ENCODE measurements at places on chromosomes 6 and 20. TPM values are rescaled to one million over a fixed set of nuclear protein-coding genes. Genes with fewer than 3 reads are reported as not detected.
A peak's percentile ranks its signal among the peaks of the same experiment; 100 is the strongest.

DNA sequence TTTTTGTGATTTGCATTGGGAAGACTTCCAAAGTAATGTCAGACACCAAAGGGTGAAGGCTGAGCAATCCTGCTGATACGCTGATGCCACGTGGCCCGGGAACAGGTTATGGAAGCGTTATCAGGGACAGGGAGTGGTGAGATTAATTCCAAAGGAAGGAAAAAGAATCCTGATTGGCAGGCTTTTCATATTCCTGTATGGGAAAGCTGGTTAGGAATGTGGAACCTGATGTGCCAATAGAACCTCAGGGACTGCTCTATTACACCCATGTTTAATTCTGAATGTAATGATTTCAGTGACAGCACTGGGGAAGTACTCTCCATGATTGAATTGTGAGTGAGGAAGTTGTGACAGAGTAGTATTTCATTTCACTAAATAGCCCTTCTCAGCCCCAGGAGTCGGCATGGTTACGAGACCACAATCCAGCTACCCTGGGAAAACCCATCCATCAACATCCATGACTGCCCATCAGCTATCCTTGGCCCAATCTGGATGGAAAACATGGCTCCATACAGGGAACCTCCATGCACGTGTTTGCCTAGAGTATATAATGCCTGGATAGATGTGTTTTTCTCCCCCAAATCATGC lies 49.4 kb downstream of the F13A1 start:
- H3K4me1 ChIP-seq = no peaks in the 10 kb centered on the region
- H3K27me3 ChIP-seq = peaks cover 18% of the 10 kb centered on the region
- DNase-seq = no peak

DNA sequence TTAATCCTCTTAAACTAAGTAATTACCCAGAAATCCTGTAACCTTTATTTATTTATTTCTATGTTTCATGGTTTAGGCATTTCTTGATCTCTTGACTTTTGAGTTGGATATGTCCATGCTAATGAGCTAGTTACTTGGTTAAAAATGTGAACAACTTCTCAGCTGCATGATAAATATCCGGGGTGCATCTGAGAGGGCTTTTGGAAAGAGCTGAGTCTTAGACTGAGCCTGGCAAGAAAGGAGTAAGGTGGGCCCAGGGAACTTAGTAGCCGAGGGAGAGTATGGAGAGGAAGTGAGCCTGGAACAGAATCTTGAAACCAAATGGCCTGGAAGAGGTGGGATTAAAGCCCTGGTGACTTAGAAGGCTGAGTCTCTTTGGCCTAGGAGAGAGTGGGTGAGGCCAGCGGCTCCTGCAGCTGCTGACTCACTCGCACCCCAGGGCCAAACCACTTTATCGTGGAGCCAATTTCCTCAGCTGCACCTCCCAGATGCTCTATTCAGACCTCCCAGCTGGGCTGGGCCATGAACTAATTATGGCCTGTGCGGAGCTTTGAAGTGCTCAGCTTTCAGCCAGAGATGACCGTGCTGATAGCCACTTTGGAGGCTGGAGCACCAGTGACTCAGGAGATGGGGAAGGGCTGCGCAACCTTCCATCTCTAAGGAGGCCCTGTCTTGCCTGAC lies 19.1 kb downstream of the TGM3 start:
- H3K4me3 ChIP-seq = no peak overlapping the region
- no peaks in the 10 kb centered on the region for H3K4me1 ChIP-seq
- H3K27ac ChIP-seq = no peak overlapping the region
- peak; percentile 24 for DNase-seq
- no peaks in the 10 kb centered on the region for H3K27me3 ChIP-seq

DNA sequence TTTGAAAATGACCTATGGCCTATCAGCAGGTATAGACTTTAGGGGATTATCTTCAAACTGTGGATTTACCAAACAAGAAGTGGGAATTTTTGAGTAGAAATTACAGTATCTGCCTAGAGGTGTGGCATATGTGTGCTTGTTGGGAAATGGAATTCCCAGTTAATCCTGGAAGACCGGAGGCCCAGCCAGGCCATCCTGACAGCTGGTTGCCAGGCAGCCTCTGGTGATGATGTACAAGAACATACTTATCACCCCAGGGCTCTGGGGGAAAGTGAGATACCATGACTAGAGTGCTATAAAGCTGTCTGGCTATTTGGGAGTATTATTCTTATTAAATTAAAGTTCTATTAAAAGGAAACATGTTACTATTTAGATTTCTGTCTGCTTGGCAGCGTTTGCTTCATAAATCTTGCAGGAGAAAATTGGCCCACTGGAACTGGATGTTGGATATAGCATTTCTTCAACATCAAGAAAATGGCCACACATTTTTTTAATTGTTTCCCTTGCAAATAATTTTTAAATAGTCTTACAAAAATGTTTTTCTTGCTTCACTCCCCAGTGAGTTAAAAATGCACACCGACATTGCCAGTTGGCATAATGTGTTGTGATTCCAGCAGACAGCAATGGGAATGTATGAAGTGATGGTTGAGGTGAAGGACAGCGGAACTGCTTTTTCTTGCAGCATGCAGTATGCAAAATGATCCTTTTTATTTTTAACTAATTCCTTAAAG lies 187.8 kb downstream of the MYLK4 start:
- H3K4me1 ChIP-seq = no peaks in the 10 kb centered on the region
- DNase-seq = no peak
- no peaks in the 10 kb centered on the region for H3K27me3 ChIP-seq
- no peak overlapping the region for H3K27ac ChIP-seq

The C20orf96 gene
- total RNA-seq = 5.1 TPM

The C4B gene
- 132 TPM for total RNA-seq

GRCh38 chr6:167058261-167058660 lies 59.1 kb downstream of the CEP43 start:
- no peaks in the 10 kb centered on the region for H3K4me1 ChIP-seq
- no peaks in the 10 kb centered on the region for H3K27me3 ChIP-seq
- no peak for DNase-seq
- H3K4me3 ChIP-seq = no peak overlapping the region
- H3K36me3 ChIP-seq = no peaks in the 10 kb centered on the region
- H3K27ac ChIP-seq = no peak overlapping the region
